Upper lobe of left lung (tissue), 6 donors: ENCODE measurements at places on chromosomes 12 and 14. TPM values are rescaled to one million over a fixed set of nuclear protein-coding genes. Genes with fewer than 3 reads are reported as not detected.

GRCh38 chr14:81303258-81303935 is 82.6 kb upstream of the GTF2A1 start:
- peak; percentile 82 for DNase-seq

GRCh38 chr12:62668782-62669181 is 202.2 kb downstream of the MON2 start:
- no peak for DNase-seq

DNA sequence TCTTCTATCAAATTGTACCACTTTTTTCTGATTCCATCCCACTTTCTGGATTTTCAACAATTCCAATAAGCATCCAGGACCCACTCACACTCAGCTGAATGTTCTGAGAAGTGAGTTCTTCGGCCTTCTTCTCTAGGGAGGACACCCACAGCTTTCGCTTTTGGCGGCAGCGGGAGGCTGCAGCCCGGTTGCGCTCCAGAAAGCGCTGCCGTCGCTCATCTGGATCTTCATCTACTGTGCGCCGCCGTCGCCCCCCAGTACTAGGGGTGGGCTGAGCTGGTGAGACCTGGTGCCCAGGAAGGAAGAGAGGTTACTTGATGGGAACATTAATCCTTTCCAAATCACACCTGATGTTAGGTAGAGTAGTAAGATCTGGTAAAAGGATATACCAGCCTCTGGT is 17.2 kb upstream of the NPFF start:
- no peak for DNase-seq

GRCh38 chr12:27060740-27061139 is 21.6 kb downstream of the C12orf71 start:
- no peak for DNase-seq

- peak; percentile 90 for DNase-seq
Observed at GRCh38 chr12:49225576-49226166, 36.8 kb upstream of the TUBA1A start.

GRCh38 chr12:85866986-85867776 is 6.9 kb upstream of the NTS start:
- DNase-seq: no peak

- peak; percentile 84 for DNase-seq
Observed at GRCh38 chr14:105075379-105076295, 10.4 kb upstream of the GPR132 start.

- DNase-seq: no peak
Observed at GRCh38 chr12:82015623-82016347, 256.6 kb upstream of the PPFIA2 start.

DNA sequence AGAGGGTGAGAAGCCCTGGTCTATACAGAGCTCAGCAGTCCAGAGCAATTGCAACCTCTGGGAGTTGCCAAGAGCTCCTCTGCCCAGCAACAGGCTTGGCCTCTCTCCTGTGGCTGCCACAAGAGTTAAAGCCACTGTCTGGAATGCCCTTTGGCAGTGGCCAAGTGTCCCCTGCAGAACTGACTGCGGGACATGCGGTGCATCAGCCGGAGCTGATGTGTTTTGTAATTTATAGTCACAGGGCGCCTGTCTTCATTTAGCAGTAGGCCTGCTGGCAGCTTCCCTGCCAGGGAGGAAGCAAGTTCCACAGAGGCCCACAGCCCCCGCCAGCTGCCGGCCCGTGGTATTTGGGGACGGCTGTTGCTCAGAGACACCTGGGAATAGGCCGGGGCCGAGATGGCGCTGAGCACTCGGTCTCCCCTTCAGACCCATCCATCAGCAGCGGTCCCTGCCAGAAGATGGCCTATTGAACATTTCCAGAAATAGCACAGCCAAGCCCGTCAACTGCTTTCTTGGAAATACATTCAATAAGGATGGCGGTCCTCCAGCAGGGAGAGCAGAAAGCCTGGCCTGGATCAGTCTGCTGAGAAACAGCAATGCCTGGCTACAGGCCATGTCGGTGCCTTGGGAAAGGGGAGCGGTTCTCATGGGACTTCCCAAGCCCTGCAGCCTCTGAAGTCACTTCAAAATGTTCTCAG is 217.4 kb downstream of the CRADD start:
- DNase-seq: peak; percentile 86

- no peak for DNase-seq
Observed at GRCh38 chr12:56590237-56590830, 39.8 kb downstream of the BAZ2A start.

DNA sequence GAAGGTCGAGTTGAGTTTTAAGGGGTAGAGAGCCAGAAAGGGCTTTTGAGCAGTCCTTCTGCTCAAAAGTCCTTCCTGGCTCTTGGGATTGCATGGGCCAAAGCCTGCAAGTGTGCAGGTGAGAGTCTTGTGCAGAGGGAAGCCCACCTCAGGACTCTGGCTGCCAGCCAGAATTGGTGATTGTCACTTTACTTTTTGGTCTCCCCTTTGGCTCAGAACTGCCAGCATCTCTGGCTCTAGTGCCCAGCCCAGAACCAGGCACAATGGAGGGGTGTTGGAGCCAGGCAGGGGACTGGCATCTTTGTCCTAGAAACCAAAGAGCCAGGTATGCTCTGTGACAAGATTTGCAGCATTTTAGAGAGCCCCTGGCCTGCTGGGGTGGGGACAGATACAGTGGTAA is 23.5 kb downstream of the FAM222A start:
- DNase-seq: peak; percentile 11

DNA sequence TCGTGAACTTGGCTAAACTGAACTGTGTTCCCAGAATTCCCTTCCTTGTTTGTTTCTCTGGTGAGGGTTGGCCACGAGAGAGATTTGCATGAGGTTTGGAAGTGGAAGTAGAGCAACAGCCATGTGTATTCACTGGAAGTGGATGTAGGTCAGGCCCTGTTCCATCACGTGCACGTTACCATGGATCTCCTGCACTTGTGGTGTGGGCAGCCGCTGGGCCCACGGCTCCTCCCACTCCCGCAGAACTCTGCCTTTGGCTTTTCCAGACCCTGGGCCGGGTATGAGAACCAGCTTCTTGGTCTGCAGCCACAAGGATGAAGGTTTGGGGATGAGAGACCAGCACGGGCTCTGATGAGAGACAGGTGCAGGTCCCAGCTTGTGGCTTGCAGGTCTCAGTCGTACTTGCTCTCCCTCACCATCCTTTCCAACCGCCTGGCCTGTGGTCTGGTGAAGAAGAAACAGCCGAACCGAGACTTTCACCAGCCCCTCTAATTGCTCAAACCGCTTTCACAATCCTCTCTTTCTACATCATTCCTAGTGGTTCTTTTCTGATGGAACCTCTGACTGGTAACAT is 94.9 kb downstream of the DUSP16 start:
- DNase-seq: peak; percentile 76

The KRT1 gene
- 0.37 TPM for total RNA-seq

The CD63 gene
- total RNA-seq: 895 TPM

The CPNE6 gene
- total RNA-seq: not detected

The ZC2HC1C gene
- total RNA-seq: 3.2 TPM

The ACSM4 gene
- total RNA-seq: not detected
